ENCODE measurements at places on chromosomes 4 and X. TPM values are rescaled to one million over a fixed set of nuclear protein-coding genes. Genes with fewer than 3 reads are reported as not detected.

The ERAS gene
- not detected for total RNA-seq

The TCEAL1 gene
- 28.5 TPM for total RNA-seq

The PITX2 gene
- 0.28 TPM for total RNA-seq

The NWD2 gene
- total RNA-seq = not detected

The CXCL1 gene
- total RNA-seq = 80.9 TPM

All from regular cardiac myocyte (primary cell).